ENCODE measurements at places on chromosomes 13 and 19.
A peak's percentile ranks its signal among the peaks of the same experiment; 100 is the strongest.

DNA sequence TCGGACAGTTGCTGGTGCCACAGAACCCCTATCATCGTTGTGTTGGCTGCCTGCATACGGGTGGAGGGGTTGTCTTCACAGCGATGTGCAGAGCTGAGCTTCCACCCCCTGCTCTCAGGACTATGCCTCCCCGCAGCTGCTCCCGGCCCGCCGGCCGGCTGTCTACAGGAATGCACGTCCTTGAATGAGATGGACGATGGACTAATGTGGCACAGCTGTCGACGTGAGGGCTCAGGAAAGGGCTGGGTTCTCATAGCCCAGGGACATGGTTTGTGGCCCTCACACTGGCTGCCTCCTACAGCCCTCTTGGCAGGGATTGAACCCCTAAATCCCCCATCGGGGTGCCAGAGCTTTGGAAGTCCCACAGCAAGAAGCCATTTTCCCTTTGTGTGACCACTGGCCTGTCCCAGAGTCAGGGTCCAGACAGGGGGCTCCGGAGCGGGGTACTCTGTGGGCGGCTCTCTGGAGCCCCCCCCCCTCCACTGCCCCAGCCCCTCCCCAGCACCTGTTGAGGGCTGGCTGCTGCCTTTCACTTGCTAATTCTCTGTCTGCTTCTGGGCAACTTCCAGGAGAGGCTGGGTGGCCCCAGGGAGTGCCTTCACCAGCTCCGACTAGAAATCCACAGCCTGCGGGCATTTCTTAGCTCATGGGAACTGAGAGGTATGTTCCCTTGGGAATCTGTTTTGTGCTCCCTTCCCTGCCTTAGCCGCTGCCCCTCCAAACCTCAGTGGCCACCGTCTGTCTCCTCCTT, 40.2 kb downstream of the TSSK6 start:
- DNase-seq, result no peak

- no peak for DNase-seq
These were observed 29.6 kb upstream of the RCBTB2 start for GRCh38 chr13:48562296-48563066.

DNA sequence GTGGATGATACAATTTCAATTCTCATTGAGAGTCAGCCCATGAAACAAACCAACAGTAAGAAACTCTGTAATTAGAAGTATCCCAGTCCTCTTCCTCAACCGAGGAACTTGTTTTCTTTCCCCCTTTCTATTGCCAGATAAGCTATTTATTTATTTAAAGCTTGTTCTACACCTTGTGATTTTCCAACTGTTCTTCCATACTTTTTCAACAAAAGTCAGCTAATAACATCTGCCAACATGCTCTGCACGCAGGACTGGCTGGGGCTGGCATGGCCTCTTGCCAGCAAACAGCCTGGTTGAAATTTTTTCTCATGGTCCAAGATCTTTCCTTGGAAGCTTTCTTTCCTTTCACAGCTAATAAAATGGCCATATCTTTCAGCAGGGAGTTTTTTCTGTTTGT, 2.9 kb upstream of the IRS2 start:
- peak; percentile 27 for DNase-seq

DNA sequence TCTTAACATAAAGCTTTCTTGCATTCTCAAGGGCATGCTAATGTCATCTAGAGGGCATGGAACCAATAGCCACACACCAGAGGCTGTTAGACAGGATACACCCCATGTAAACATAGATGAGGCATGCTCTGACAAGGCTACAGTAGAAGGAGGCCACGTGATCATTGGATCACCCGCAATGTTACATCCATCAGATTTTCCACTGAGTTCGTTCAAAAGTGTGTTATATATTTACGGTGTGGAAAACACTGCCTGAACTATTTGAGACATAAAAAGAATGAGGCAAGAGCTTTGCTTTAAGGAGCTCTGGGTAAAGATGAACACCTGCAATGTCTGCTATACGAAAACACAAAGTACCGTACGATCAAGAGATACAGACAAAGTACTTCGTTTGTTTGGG, 817.5 kb upstream of the SLC10A2 start:
- no peak for DNase-seq

DNA sequence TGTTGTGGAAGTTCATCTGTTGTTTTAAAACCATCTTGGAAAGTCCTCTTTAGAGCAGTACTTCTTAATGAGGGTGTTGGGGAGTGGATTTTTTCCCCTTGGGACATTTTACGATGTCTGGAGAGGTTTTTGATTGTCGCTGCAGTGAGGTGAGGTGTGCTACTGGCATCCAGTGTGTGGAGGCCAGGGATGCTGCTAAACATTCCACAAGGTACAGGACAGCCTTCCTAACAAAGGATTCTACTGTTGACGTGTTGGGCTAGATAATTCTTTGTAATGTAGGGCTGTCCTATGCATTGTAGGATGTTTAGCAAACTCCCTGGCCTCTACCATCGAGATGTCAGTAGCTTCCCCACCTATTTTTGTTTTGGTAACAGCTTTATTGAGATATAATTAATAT, 33.3 kb downstream of the NAA16 start:
- DNase-seq, result no peak

- DNase-seq, result no peak
These were observed 502.3 kb downstream of the TBC1D4 start for GRCh38 chr13:74979703-74980102.

DNA sequence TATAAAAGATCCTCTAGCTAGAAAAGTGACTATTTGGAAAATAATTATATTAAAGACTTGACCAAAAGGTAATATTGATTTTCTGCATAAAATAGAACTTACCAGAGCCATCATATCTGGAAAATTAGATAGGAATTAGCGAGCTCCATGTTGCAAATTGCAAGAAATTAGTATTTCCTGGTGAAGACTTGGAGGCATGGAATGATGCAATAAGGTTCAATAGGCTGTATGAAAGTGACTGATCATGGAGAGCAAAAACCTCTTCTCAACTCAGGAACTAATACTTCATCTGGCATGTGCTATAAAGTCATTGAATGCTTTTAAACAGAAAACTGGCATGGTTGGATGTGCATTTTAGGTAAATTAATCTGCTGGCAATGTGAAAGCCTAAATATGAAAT, 66.3 kb upstream of the UFM1 start:
- no peak for DNase-seq

- peak; percentile 47 for DNase-seq
These were observed 34.6 kb downstream of the NFIX start for GRCh38 chr19:13029893-13030292.

GRCh38 chr19:40610396-40611064, 9.4 kb downstream of the LTBP4 start:
- peak; percentile 32 for DNase-seq

DNA sequence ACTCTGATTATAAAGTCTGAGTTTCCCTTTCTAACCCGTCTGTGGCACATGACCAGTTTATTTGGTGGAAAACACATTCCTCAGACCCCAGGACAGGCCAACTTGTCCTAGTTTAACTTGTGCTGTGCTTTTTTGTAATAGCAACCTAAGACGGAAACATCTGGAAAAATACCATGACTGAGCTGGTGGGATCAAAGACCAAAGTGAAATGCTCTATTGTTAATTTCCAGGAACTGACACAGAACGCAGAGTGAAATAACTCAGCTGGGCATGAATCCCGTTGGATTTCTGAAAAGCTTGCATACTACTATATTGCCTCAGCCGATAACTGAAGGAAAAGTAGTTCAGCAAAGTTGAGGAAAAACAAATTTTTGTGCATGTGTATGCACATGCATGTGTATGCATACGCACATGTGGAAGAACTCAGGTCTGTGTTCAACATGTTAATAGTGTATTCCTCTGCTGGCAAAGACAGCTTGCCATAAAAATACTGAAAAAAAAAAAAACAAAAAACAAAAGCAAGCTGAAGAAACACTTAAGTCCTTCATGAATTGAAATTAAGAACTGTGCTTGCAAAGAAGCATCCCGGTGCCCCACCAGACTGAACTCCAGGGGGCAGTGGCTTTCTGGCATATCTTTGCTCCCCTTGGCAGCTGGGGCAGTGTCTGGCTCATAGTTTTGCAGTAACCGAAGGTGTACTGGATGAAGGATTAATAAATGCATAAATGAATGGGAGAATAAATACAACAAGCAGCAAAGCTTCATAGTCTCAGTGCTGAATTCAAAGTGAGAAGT, 187.8 kb downstream of the LHFPL6 start:
- peak; percentile 31 for DNase-seq

DNA sequence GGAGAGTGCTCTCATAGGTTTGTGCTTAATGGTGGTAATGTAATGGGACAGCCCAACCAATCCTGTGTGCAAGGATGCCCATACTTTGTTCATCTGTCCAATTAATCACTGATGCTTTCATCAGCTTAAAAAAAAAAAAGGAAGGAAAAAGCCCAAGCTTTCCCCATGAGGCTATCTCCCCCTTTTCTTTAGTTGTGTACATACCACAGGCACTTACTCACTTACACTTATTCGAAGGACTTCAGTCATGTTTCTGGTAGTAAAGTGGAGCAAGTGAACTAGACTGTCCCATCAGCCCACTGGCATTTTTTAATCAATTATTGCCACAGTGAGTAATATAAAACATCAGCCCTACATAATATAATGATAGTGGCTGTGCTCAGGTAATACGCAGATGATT, 183.5 kb upstream of the UFM1 start:
- DNase-seq, result no peak

DNA sequence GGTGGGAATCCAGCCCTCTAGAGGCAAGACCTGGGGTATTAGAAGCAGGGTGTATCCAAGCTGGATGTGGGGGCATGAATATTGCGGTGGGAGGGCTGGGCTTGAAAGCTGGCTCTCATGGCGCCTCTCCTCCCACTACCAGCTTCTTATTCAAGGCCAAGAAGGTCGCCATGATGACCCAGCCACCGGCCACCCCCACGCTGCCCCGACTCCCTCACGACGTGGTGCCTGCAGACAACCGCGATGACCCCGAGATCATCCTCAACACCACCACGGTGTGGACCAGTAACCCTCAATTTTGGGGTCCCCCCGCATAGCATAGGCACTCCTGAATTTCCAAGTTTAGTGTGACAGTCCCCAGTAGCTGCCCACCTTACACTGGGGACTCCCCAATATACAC, 41.7 kb downstream of the RYR1 start:
- DNase-seq, result no peak

- no peak for DNase-seq
These were observed 35.8 kb upstream of the XPO4 start for GRCh38 chr13:20938302-20938701.

- no peak for DNase-seq
These were observed 152.9 kb downstream of the TBC1D4 start for GRCh38 chr13:75329097-75329496.

DNA sequence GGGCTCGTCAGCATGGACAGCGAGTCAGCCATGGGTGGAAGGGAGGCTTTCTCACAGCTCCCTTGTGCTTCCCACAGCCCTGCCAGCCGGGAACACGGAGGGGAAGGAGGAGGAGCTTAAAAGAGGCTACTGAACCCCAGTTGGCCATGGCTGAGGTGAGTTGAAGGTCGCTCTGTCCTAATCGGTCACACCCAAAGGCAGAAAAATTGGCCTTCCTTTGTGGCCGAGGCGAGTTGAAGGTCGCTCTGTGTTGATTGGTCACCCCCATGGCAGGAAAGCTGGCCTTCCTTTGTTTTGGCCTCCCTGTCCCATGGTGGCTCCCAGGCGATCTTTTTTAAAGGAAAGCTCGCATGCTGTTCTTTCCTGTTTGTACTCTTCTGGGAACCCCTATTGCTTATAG, 5.1 kb downstream of the ZNF473 start:
- DNase-seq, result no peak

DNA sequence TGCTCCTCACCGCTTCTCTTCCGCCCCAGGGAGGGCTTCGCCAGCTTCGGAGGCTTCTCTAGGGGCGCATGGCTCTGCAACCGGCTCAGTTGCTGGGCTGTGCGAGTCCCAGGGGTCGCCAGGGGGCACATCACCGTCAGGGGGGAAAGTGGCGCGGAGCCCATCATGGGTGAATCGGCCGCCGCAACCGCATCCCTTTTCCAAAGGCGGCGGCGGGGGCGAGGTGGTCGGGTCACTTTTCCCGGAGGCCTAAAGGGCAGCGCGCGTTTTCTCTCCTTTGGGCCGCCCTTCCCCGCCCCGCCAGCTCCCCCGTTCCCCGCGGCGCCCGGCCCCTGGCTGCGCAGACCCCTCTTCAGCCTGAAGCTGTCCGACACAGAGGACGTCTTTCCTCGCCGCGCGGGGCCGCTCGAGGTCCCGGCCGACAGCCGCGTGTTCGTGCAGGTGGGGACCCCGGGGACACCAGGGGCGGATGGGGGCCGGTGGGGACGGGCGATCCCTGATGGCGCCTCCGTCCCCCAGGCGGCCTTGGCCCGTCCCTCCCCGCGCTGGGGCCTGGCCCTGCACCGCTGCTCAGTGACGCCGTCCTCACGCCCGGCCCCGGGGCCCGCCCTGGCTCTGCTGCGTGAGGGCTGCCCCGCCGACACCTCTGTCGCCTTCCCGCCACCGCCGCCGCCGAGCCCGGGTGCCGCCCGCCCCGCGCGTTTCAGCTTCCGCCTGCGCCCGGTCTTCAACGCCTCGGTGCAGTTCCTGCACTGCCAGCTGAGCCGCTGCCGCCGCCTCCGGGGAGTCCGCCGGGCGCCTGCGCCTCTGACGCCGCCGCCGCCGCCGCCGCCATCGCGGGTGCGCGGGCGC, 1.7 kb downstream of the TGFBR3L start:
- DNase-seq, result peak; percentile 75

GRCh38 chr19:40411125-40411842, 1.9 kb downstream of the PRX start:
- DNase-seq, result no peak

DNA sequence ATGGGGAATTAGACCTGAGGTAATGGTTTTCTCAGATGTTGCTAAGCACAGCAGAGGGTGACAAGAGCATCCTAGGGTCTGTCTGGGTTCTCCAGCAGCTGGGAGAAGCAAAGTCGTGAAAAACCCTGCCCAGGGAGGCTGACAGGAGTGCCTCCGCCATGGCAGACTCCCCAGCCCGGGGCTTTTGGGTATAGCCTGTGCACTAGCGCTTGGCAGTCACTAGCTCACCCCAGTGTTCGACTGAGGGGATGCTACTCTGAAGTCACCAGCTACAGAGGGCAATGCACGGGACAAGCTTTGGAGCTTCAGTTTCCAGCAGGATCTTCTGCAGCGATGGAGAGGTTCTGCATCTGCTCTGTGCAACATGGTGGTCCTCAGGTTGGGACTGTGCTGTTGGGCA, 87.5 kb downstream of the ING1 start:
- peak; percentile 14 for DNase-seq
